ENCODE measurements at places on chromosomes 4 and X.

DNA sequence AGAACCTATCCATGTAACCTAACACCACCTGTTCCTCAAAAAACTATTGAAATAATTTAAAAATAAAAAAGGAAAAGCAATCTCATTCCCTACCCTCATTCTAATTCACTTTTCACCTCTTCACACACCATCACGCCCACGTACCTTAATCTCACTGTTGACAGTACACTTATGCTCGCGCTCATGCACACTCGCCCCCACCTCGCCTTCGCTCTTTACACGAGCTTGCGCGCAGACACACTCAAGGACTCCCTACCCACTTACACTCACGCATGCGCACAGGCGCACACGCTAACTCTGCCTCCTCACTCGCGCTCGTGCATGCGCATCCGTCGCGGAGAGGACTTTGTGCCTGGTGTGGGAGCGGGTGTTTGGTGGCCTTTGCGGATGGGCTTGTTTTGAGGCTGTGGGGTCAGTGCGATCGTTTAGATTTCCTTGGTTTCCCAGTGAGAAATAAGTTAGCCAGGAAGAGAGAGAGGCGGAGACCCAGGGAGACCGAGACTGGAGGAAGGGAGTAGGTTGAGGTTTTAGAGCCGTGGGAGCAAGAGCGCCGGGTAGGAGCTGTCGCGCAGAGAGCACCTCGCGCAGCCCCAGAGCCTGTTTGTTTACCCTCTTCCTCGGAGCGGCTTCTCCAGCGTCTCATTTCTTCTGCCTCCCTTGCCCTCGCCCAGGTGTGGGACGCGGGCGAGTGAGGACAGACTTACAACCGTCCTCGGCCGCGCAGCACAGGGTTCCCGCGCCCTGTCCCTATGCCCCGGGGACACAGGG, 8.1 kb upstream of the GSX2 start:
- peak; percentile 52 for DNase-seq

GRCh38 chr4:121307445-121308327, 73.1 kb downstream of the QRFPR start:
- DNase-seq, result peak; percentile 7

- DNase-seq, result no peak
These were observed 602.0 kb upstream of the CPEB2 start for GRCh38 chr4:14400307-14400706.

DNA sequence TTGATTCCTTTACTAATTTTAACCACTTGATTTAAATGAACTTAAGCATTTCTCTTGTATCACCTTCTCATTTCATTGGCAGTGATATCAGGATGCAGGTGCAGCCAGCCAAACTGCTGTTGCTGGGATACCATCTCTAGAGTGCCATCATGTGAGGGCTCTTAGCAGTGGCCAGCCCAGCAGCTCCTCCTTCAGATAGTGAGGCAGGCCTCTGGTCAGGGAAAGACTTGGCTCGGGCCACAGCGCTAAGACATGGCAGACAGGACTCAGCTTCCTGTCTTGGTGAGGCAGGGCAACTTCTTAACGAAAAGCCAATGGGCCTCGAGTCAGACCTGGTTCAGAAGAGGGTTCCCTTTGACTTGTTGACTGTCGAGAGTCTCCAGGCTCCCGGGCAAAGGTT, 50.0 kb downstream of the NOP14 start:
- DNase-seq, result no peak

- no peak for DNase-seq
These were observed 51.2 kb downstream of the TBL1X start for GRCh38 chrX:9515973-9516538.

DNA sequence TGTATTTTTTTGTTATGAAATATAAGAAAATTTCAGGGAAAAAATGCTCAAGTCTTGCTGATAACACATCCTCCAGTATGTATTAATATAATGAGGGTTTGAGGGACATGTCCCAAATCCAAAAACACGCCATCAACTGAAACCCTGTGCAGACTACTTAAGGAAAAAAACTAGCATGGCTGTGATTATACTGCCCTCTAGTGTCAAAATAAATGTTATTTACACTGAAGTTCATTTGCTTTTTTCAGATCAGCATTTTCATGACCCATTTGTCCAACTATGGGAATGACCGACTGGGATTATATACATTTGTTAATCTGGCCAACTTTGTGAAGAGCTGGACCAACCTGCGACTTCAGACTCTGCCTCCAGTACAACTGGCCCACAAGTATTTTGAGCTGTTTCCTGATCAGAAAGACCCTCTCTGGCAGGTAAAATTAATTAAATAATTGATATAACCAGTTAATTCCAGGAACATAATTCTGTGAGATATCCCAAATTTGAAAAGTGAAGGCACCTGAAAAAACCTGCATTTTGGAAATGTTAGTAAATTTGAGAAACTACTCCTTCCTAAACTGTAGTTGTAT, 128.5 kb downstream of the PRSS12 start:
- DNase-seq, result no peak

GRCh38 chr4:123599920-123600810, 203.6 kb downstream of the SPRY1 start:
- DNase-seq, result peak; percentile 51

DNA sequence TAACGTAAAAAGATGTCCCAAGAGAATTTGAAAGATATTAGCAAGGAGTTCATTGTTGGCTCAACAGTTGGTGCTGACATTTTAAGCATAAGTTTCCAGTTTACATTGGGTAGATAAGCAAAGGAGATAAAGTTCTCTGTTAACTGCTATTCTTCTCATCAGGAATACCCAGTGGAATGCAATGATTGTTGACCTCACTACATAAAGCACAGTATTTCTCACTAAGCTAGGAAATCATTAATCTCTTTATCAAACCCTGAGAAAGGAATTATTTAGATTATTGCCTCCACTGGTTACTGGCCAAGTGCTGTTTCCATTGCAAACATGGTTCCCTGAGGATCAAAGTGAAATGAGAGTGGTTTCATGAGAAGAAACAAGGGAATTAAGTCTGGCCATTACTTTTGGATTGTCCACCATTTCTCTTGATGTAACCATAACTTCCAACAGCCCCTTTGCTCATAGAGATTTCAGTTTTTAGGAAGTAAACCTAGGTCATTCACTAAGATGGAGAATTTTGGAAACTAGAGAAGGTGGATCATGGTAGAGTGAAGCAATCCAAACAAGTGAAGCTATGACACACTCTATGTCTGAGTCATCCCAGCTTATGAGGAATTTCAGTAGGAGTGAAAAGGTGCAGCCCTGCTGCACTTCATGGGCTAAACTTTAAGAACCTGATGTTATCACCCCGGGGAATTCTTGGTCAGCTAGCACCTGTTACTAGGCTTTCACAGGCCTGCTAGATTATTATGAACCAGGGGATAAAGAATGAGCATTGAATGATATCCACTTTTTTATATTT, 163.4 kb downstream of the AREG start:
- no peak for DNase-seq

- peak; percentile 77 for DNase-seq
These were observed 122.3 kb upstream of the TBL1X start for GRCh38 chrX:9342561-9343051.

- DNase-seq, result no peak
These were observed 72.9 kb downstream of the CLDN34 start for GRCh38 chrX:10039821-10040793.
